ENCODE measurements at places on chromosomes 3 and 15. TPM values are rescaled to one million over a fixed set of nuclear protein-coding genes. Genes with fewer than 3 reads are reported as not detected.

Gene GOLGA6A
- total RNA-seq: not detected

Gene IL17RE
- total RNA-seq: 0.10 TPM

Gene FHIT
- total RNA-seq: 16.9 TPM

Gene ILDR1
- 0.21 TPM for total RNA-seq

Gene DAZL
- total RNA-seq: 0.10 TPM

Gene ISL2
- total RNA-seq: 0.21 TPM

Gene SI
- not detected for total RNA-seq

Gene FRMD5
- total RNA-seq: not detected
